ENCODE measurements at places on chromosomes 13 and 19.

DNA sequence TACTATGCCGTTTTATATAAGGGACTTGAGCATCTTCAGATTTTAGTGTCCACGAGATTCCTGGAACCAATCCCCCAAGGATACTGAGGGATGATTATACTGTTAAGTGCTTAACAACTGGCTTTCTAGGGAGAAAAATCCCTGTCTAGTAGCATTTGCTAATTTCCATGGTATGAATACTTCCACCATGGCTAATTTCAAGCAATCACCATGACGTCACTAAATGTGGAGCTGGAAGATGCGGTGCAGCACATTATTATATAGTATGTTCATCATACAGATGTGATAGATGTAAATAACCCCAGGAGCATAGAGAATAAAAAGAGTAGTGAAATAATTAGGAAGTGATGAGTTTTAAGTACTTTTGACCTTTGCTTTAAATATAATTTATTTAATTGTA lies 72.7 kb downstream of the SIAH3 start:
- no peak for DNase-seq

DNA sequence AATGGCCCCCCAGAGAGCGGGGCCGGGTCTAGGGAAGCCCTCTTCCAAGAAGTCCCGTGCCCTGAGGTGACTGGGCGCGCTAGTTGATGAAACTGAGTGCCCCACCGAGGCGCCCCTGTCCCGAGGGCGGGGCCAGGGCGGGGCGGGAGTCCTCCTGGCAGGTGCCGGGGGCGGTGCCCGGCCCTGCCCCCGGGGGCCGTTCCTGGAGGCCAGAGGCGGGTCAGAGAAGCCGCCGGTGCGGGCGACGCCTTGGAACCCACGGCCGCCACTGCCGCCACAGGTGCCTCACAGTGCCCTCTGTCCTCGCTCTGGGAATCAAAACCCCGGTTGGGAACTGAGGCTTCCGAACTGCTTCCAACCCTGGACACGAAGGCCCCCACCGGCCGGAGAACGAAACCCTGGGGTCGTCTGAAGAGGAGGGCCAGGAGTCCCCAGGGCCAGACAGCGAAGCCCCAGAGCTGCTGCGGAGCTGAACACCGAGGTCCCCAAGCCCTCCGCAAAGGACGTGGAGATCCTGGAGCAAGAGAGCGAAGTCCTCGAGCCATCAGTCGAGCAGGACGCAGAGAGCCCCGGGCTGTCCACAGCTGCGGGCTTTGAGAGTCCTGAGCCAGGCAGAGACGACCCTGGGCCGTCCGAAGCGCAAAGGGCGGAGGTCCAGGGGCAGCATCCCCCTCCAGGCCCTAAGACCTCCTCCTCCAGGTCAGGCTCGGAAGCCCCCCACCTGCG lies at the start of gene MISP3:
TSS of gene MISP3 (plus strand) at position 252 of the 726 bp plus-strand sequence. CDS start 524 bp downstream, outside the sequence.
- DNase-seq: no peak

GRCh38 chr19:35868172-35868822 lies at the start of gene APLP1:
TSS of gene APLP1 (plus strand) at chr19:35868574. CDS start at chr19:35868637, 63 bp downstream.
- DNase-seq: peak; percentile 73

- no peak for DNase-seq
These were observed 23.5 kb downstream of the SLC7A1 start for GRCh38 chr13:29571876-29572570.

- DNase-seq: no peak
These were observed 83.3 kb upstream of the ZNF536 start for GRCh38 chr19:30288911-30289310.

DNA sequence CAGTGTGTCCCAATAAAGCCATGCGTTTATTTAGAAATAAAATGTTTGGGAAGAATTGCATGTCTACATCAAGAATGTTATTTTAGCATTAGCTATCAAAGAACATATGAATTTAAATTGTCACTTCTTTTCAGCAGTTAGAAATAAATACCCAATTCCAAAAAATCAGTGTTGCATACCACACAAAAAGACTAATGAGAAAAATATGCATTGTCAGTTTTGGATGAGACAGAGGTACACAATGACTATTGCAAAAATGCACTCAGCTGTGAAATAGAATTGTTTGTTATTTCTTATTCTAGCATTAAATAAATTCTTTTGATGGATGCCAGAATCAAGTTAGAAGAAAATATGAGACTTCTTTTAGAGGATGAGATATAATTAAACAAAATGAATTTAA lies 833.9 kb downstream of the SLITRK1 start:
- no peak for DNase-seq

GRCh38 chr19:1082165-1082927 lies 12.8 kb downstream of the POLR2E start:
- DNase-seq: peak; percentile 45

DNA sequence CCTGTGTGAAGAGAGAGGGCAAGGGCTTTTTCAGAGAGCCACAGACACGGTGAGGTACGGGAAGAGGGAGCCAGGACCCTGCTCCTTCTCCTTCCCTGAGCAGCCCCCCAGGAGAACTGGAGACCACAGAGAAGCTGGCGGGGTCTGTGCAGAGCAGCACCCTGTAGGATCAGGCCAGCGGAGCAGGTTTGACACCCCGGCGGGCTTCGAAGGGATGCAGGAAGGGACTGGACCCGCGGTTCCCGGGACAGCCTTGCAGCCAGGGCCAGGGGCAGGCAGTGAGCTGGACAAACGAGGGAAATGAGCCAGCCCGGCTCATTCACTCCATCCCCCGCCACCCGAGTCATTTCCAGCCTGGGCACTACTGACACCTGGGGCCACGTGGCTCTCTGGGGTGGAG lies 22.2 kb downstream of the CPAMD8 start:
- DNase-seq: no peak

DNA sequence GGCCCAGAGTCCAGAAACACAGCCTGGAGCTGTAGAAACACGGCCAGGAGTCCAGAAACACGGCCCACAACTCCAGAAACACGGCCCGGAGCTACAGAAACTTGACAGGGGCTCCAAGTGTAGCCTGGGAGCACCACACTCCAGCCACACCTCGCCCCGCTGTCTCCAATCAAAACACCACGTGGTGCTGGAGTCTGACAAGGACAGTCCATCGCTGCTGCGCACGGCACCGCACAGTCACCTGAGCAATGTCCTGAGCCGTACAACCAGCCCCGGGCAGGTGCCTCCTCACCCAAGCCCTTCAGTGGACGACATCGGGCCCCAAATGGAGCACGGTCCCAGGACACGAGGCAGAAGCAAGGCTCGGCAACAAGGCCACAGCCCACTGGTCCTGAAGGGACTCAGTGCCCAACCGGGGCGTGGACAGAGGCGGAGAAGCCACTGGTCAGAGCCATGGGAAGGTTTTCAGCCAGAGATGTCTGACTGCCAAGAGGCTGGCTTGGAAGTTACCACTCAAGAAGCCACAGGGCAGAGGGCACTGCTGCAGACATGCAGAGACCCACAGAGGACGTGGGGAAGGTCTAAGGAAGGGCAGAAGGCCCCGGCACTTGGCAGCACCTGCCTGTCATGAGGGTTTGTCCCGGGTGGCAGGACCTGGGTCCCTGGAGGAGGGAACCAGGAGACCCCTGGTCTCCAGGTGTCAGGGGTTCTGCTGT lies 19.7 kb upstream of the PLPP2 start:
- peak; percentile 22 for DNase-seq

DNA sequence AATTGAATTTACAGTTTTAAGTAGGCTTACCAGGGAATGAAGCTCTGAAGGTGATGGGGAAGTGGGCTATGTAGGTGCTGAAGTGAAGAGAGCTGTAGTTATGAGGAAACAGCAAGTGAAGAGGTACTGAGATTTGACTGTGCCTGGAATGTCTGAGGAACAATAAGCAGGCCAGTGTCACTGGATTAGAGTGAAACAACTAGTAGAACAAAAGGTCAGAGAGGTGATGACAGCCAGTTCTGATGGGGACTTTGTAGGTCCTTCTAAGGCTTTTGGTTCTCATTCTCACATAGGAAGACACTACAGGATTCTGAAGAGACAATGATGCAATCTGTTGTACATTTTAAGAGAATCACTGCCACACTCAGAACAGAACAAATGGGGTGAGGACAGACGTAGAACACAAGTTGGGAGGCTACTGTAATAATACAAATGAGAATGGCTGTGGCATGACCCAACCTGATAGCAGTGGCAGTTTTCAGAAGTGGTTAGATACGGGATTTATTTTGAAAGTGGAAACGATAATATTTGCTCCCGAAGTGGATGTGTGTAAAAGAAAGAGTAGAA lies 130.8 kb downstream of the MYCBP2 start:
- no peak for DNase-seq

DNA sequence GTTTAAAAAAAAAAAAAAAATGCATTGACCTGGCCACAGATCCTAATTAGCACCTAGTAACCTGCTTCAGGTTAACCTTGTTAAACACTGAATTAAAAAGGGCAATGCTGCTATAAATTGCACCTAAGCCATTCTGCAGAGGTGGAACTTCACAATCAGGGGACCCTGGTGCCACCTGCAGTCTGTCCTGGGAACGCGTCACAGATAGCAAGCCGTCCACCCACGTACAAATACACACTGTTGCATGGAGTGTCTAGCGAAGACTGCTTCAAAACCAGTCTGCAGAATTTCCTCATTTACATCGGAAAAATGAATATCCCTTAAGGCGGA lies 169.3 kb downstream of the COL4A1 start:
- DNase-seq: peak; percentile 56

DNA sequence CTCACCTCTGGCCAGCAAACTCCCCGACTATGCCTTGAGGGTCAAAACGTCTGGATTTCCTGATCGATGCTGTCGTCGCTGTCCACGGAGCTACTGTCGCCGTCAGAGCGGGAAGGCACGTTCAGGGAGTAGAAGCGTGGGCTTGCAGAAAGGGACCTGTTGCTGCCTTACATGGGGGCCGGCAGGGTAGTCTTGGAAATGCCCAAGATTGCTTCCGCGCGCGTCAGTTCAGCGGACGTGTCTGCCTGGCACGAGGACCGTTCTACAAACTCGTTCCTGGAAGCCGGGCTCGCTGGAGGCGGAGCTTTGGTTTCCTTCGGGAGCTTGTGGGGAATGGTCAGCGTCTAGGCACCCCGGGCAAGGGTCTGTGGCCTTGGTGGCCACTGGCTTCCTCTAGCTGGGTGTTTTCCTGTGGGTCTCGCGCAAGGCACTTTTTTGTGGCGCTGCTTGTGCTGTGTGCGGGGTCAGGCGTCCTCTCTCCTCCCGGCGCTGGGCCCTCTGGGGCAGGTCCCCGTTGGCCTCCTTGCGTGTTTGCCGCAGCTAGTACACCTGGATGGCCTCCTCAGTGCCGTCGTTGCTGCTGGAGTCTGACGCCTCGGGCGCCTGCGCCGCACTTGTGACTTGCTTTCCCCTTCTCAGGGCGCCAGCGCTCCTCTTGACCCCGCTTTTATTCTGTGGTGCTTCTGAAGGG lies 15.4 kb downstream of the RB1 start:
- DNase-seq: peak; percentile 52

- DNase-seq: no peak
These were observed 31.3 kb upstream of the HOMER3 start for GRCh38 chr19:18972301-18972811.

- DNase-seq: no peak
These were observed 20.9 kb upstream of the KLF2 start for GRCh38 chr19:16303755-16304154.

DNA sequence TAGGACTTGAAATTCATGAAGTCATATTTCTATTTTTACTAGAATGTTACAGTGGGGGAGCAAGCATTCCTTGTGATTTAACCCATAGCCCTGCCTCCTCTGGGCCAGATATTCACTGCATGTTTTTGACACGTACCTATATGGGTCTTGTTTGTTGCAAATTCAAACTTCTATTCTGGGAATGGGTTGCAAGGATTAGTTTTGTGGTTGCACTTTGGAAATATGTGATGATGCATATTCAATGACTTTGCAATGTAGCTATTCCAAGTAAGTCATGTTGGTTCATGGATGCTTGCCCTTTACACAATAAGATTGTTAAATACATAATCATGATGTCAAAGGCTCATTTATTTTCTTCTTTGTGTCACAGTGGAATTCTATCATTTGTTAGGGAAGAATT lies 440.8 kb downstream of the TDRD3 start:
- no peak for DNase-seq

- no peak for DNase-seq
These were observed 11.9 kb downstream of the EFNB2 start for GRCh38 chr13:106523576-106523975.

- no peak for DNase-seq
These were observed 949.6 kb upstream of the SLC10A2 start for GRCh38 chr13:104015646-104016396.

GRCh38 chr19:44883922-44884321 lies 7.1 kb upstream of the TOMM40 start:
- DNase-seq: no peak

GRCh38 chr19:58558066-58558622 lies at the start of gene UBE2M:
TSS of gene UBE2M (minus strand) at chr19:58558611. CDS start at chr19:58558381, 230 bp downstream.
- DNase-seq: no peak

DNA sequence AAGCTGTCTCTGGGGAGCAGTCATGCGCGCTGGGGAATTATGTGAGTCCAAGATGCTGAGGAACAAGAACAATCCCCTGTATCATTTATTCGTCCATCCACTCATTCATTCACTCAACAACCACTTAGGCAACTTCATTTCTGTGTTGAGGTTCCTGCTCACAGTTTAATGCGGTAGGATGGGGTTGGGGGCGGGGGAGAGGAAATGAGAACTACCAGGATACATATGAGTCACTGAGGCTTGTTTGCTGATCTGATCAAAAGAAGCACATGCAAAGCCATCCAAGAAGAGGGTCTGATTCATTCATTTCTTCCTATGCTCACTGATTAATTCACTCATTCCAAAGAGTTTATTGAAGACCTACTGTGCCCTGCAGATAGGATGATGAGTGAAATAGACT lies 20.9 kb downstream of the ZNF536 start:
- no peak for DNase-seq

DNA sequence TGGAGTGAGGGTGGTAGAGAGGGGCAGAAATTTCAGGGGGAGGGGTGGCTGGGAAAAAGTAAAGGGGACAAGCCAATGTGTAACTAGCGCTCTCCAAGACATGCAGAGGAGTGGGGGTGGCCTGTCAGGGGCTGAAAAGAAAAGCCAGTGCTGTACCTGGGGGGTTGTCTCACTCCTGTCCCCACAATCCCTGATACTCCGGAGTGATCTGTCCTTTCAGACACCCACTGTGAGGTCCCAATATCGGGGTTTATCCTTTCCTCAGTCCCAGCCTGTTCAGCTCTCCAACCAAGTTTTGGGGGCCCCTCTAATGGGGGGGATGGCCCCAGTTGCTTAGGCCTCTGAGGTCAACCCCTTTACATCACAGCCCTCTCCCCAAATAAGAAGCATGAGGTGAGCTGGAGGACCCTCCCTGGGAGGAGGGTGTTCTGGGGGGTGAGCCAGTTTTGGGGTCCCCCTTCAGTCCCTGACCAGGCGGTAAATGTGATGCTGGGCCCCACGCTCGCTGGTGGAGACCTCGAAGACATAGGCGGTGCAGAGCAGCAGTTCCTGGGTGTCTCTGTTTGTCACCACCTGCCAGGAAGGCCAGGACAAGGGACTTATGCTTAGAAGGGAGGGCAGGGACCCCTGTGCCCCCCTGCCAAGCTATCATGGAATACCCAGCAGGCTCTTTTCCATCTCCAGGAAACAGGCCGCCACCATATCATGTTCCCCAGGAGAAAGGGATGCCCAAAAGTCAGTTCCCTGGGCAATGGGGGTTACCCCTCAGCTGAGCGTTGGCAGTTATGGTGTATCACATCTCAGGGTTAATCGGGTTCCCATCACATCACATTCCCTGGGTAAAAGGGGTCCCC lies 5.9 kb downstream of the CD37 start:
- DNase-seq: no peak

GRCh38 chr19:10780368-10780767 lies 55.6 kb downstream of the TMED1 start:
- no peak for DNase-seq

Measured in right hindlimb (tissue), 1 donor.